A549 treated with RU486 at 1 μM for 4 hours (cell line): ENCODE measurements at places on chromosomes 1 and 21. TPM values are rescaled to one million over a fixed set of nuclear protein-coding genes. Genes with fewer than 3 reads are reported as not detected.

PTGS2 gene
- total RNA-seq, result 5.8 to 11.2 TPM (median 9.0 TPM) in 5 replicates

OR2T35 gene
- total RNA-seq, result not detected in 5 replicates

FNDC5 gene
- 0.38 to 0.95 TPM (median 0.76 TPM) in 5 replicates for total RNA-seq

LCE1D gene
- total RNA-seq, result not detected in 5 replicates

CYP4Z1 gene
- not detected in 5 replicates for total RNA-seq

MPL gene
- 0.31 TPM in 1 of 5 replicates, not detected in the others for total RNA-seq

SHE gene
- total RNA-seq, result 0.03 to 0.12 TPM (median 0.05 TPM) in 3 of 5 replicates, not detected in the others

FAM72C gene
- total RNA-seq, result 2.8 to 7.1 TPM (median 5.3 TPM) in 5 replicates

IL10 gene
- total RNA-seq, result not detected in 5 replicates

FASLG gene
- not detected in 5 replicates for total RNA-seq

C8B gene
- not detected in 5 replicates for total RNA-seq

BTG2 gene
- total RNA-seq, result 10.8 to 14.6 TPM (median 14.5 TPM) in 5 replicates

NR5A2 gene
- 3.1 to 7.0 TPM (median 5.6 TPM) in 5 replicates for total RNA-seq

ZBTB8B gene
- total RNA-seq, result not detected in 5 replicates

TMEM61 gene
- total RNA-seq, result 0.35 to 0.42 TPM (median 0.38 TPM) in 4 of 5 replicates, not detected in the other

NES gene
- total RNA-seq, result 1.2 to 1.7 TPM (median 1.3 TPM) in 5 replicates

MYOG gene
- not detected in 5 replicates for total RNA-seq

CXADR gene
- 5.1 to 12.0 TPM (median 9.5 TPM) in 5 replicates for total RNA-seq

CFHR2 gene
- not detected in 5 replicates for total RNA-seq
